ENCODE measurements at places on chromosomes 12 and 14. TPM values are rescaled to one million over a fixed set of nuclear protein-coding genes. Genes with fewer than 3 reads are reported as not detected.
A peak's percentile ranks its signal among the peaks of the same experiment; 100 is the strongest.

GRCh38 chr12:131942671-131943070 is 7.1 kb upstream of the EP400 start:
- H3K36me3 ChIP-seq = no peaks in the 10 kb centered on the region
- no peak for DNase-seq
- no peak overlapping the region for H3K4me3 ChIP-seq
- H3K27me3 ChIP-seq = no peaks in the 10 kb centered on the region
- no peaks in the 10 kb centered on the region for H3K4me1 ChIP-seq

The SYNJ2BP gene
- 16.6 TPM for total RNA-seq

The DHRS2 gene
- not detected for total RNA-seq

The WIF1 gene
- total RNA-seq = not detected

- H3K27ac ChIP-seq = no peak overlapping the region
- peaks cover 7% of the 10 kb centered on the region for H3K4me1 ChIP-seq
- H3K27me3 ChIP-seq = no peaks in the 10 kb centered on the region
- H3K4me3 ChIP-seq = no peak overlapping the region
Measured at GRCh38 chr12:113833422-113833821, 132.7 kb downstream of the RBM19 start.

The GON7 gene
- 9.9 TPM for total RNA-seq

The NEDD1 gene
- total RNA-seq = 20.3 TPM

The CD9 gene
- total RNA-seq = 13.8 TPM

The WSCD2 gene
- total RNA-seq = 5.9 TPM

- H3K27me3 ChIP-seq = no peaks in the 10 kb centered on the region
- no peaks in the 10 kb centered on the region for H3K4me1 ChIP-seq
- no peak overlapping the region for H3K27ac ChIP-seq
- DNase-seq = no peak
Measured at GRCh38 chr12:20985399-20985798, 145.6 kb upstream of the SLCO1B1 start.

The RPS6KL1 gene
- 3.4 TPM for total RNA-seq

- H3K4me3 ChIP-seq = no peak overlapping the region
- H3K27ac ChIP-seq = no peak overlapping the region
- H3K4me1 ChIP-seq = no peaks in the 10 kb centered on the region
- H3K36me3 ChIP-seq = no peaks in the 10 kb centered on the region
- no peak for DNase-seq
Measured at GRCh38 chr14:67444395-67444794, 32.4 kb upstream of the PLEK2 start.

GRCh38 chr14:103597623-103598377 is 31.2 kb upstream of the KLC1 start:
- H3K27me3 ChIP-seq = no peaks in the 10 kb centered on the region
- no peak overlapping the region for H3K4me3 ChIP-seq
- H3K4me1 ChIP-seq = peaks cover 6% of the 10 kb centered on the region
- no peaks in the 10 kb centered on the region for H3K36me3 ChIP-seq
- no peak overlapping the region for H3K27ac ChIP-seq

- DNase-seq = peak; percentile 78
- peaks cover 36% of the 10 kb centered on the region for H3K4me1 ChIP-seq
- no peaks in the 10 kb centered on the region for H3K27me3 ChIP-seq
Measured at GRCh38 chr14:92551044-92551841, 37.7 kb downstream of the RIN3 start.

GRCh38 chr12:4302881-4303280 is 18.1 kb upstream of the TIGAR start:
- no peaks in the 10 kb centered on the region for H3K27me3 ChIP-seq
- H3K4me3 ChIP-seq = no peak overlapping the region
- H3K27ac ChIP-seq = no peak overlapping the region
- DNase-seq = no peak
- no peaks in the 10 kb centered on the region for H3K4me1 ChIP-seq

- DNase-seq = no peak
- H3K4me1 ChIP-seq = no peaks in the 10 kb centered on the region
- H3K27me3 ChIP-seq = peaks cover 4% of the 10 kb centered on the region
Measured at GRCh38 chr14:103545915-103546651, 16.4 kb downstream of the BAG5 start.

DNA sequence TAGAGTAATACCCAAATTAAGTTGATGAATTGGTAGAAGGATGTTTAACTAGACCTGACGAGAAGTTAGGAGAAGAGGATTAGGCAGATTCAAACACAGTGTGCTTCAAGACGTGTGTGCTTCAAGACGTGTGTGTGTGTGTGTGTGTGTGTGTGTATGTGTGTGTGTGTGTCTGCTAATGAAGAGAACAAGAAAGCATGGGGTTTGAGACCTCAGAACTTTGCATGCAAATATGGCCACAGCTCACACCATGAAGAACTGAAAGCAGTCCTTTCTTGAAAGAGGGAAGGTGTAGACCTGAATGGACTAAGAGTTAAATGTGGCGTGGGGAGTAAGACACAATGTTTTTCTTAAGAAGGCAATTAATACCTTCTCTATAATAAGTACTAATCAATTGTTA is 32.5 kb upstream of the SSPN start:
- no peak overlapping the region for H3K4me3 ChIP-seq
- DNase-seq = peak; percentile 60

The AMN gene
- 11.5 TPM for total RNA-seq

DNA sequence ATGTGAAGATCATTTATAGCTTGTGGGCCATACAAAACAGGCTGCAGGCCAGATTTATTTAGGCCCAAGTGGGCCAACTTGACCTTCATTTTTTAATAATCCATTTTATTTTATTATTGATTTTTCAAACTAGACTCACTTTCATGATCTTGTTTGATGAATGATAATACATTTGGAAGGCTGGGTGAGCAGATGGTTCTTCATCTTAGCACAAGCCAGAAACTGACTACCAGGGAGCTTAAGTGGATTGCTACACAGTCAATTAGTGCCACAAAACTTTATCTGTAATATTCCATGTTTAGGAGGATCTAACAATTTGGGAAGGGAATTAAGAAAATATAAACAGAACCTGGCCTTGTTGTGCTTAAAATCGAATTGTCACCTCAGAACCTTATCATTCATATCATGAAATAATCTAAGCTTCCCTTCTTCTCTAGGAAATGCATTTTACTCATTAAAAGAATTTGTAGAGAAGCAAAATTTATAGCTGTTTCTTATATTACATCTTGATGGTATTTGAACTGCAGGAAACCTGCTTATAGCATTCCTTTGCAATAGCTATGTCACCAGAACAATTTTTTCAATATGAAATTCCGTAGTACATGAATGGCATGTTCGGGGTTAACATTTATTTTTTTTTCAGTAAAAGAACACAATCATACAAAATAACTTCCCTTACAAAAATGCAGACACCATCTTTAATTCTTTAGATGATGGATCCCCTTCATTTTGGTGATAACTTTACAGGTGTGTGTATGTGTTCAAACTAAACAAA is 62.0 kb upstream of the CSRP2 start:
- H3K36me3 ChIP-seq = no peaks in the 10 kb centered on the region
- no peak overlapping the region for H3K27ac ChIP-seq
- no peak for DNase-seq

- DNase-seq = no peak
- H3K4me1 ChIP-seq = no peaks in the 10 kb centered on the region
- no peak overlapping the region for H3K4me3 ChIP-seq
- no peaks in the 10 kb centered on the region for H3K27me3 ChIP-seq
- H3K36me3 ChIP-seq = no peaks in the 10 kb centered on the region
Measured at GRCh38 chr14:100534528-100535286, 52.5 kb downstream of the BEGAIN start.

DNA sequence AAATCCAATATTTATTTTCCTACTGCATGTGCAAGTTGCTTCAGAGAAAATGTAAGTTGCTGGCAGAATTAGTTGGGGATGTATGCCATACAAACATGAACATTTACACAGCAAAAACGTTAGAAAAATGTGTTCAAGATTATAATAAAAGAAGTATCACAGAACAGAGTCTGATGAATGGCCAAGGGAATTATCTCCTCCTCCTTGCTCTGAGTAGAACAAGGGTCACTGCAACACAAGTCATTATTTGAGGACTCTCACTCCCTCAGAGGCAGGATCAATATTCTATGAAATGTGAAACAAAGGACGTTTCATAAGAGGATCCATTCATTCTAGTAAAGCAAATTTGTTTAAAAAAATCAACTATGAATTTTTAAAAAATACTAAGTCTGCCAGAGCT is 177.8 kb downstream of the PRKD1 start:
- no peaks in the 10 kb centered on the region for H3K4me1 ChIP-seq
- DNase-seq = no peak
- H3K27me3 ChIP-seq = no peaks in the 10 kb centered on the region
- no peaks in the 10 kb centered on the region for H3K36me3 ChIP-seq
- H3K27ac ChIP-seq = no peak overlapping the region
- no peak overlapping the region for H3K4me3 ChIP-seq

- H3K36me3 ChIP-seq = no peaks in the 10 kb centered on the region
- peak; percentile 78 for DNase-seq
- peak overlapping the region; percentile 86 for H3K27ac ChIP-seq
- H3K4me1 ChIP-seq = peaks cover 20% of the 10 kb centered on the region
Measured at GRCh38 chr12:3752096-3752709, 706 bp downstream of the CRACR2A start.

DNA sequence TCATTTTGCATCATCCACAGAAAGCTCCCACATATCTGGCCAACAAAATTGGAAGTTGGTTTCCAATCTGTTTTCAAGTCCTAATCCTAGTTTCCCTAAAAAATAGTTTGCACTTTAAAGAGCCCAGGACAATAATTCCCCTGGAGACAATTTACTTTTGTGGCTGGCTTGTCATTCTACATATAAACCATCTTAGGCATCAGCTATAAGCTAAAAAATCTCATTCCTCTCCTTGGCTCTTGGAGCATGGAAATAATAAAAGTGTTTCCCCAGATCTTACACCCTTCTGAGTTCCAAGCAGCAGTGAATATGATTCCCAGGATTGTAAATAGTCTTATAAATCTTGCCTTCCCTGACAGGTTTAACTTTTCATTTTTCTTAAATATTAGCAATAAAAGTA is 89.1 kb upstream of the NUDT4 start:
- DNase-seq = no peak
- H3K4me1 ChIP-seq = no peaks in the 10 kb centered on the region
- H3K27ac ChIP-seq = no peak overlapping the region
- no peaks in the 10 kb centered on the region for H3K27me3 ChIP-seq

GRCh38 chr12:58046271-58046670 is 104.9 kb downstream of the ATP23 start:
- no peaks in the 10 kb centered on the region for H3K27me3 ChIP-seq
- no peak for DNase-seq
- no peak overlapping the region for H3K27ac ChIP-seq
- H3K36me3 ChIP-seq = no peaks in the 10 kb centered on the region
- H3K4me1 ChIP-seq = no peaks in the 10 kb centered on the region
- H3K4me3 ChIP-seq = no peak overlapping the region

The KLRD1 gene
- 0.92 TPM for total RNA-seq

The POLE2 gene
- 2.6 TPM for total RNA-seq

The FOXN4 gene
- not detected for total RNA-seq

DNA sequence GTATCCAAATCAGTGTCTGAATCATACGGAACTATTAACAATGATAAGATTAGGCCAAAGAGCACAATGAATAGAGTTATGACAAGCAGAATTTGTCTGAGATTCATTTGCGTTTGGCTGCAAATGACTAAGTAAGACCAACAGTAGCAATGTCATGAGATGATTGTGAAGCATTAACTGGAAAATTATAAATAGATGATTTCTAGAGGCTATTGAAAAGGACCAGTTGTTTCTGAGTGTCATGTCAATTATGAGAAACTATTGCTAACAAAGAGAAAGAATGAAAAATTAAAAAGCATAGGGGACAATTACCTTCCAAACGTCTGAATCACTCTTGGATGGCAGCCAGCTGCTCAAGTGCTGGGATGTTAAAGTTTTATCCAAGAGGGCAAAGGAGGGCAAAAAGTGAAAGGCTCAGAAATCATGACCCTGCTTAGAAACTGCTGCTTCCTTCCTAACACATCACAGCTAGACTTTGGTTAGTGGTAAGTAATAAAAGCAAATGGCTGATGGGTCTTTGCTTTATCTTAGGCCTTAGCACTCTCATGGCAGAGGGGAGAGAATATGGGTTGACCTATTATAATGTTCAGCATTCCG is 89.0 kb downstream of the AKAP6 start:
- no peaks in the 10 kb centered on the region for H3K4me1 ChIP-seq
- H3K27ac ChIP-seq = no peak overlapping the region
- no peaks in the 10 kb centered on the region for H3K36me3 ChIP-seq

- H3K36me3 ChIP-seq = peaks cover 75% of the 10 kb centered on the region
- no peaks in the 10 kb centered on the region for H3K27me3 ChIP-seq
- DNase-seq = no peak
- no peak overlapping the region for H3K27ac ChIP-seq
- no peaks in the 10 kb centered on the region for H3K4me1 ChIP-seq
Measured at GRCh38 chr12:133046698-133047097, 9.4 kb downstream of the ZNF84 start.

GRCh38 chr12:81542065-81543010 is 216.8 kb downstream of the PPFIA2 start:
- H3K27me3 ChIP-seq = no peaks in the 10 kb centered on the region
- DNase-seq = no peak
- no peak overlapping the region for H3K27ac ChIP-seq
- no peak overlapping the region for H3K4me3 ChIP-seq
- no peaks in the 10 kb centered on the region for H3K36me3 ChIP-seq

DNA sequence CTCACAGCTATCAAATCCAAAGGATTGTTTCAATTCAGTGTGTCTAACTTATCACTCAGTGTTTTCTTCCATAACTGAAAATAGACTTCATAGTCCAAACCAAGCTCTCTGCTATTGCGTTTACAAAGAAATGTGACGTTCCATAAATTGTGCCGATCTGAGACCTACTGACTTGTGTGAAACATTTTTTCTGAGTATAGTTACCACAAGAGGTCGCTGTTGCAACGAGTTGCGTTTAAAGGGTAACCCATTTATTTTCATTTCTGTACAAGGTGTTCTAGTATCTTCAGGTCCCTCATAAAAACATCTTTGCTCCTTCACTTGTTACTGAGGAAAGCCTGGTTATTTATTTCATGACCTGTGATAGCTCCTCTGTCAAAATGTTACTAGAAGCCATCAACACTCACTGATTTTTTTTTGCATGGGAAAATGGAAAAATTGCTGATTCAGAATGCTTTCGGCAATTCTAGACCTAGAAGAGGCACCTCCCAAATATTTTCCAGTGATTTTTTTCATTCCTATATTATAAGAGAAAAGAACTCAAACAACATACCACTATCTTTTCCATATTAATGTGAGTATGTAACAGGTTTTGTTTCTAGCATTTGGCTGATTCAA is 60.9 kb upstream of the OR4E1 start:
- no peaks in the 10 kb centered on the region for H3K4me1 ChIP-seq
- H3K4me3 ChIP-seq = no peak overlapping the region
- no peak overlapping the region for H3K27ac ChIP-seq
- no peaks in the 10 kb centered on the region for H3K36me3 ChIP-seq

DNA sequence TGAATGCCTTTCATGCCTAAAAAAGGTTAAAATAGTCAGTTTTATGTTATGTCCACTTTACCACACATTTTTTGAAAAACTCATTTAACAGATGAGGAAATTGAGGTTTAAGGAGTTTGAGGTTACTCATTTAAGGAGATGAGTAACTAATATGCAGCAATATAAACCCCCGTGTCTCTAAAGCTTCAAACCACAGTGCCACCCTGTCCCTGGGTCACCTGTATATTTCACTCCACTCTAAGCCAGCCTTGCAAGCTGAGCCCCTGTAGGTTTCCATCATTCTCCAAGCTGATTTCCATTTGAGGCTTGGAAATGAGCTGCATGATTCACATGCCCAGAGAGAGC is 64.4 kb downstream of the NUAK1 start:
- H3K4me3 ChIP-seq = no peak overlapping the region
- H3K4me1 ChIP-seq = no peaks in the 10 kb centered on the region
- H3K36me3 ChIP-seq = no peaks in the 10 kb centered on the region
- H3K27me3 ChIP-seq = peaks cover 10% of the 10 kb centered on the region
- H3K27ac ChIP-seq = no peak overlapping the region
- no peak for DNase-seq
